Pericardium fibroblast (primary cell): ENCODE measurements at places on chromosomes 7 and 10. TPM values are rescaled to one million over a fixed set of nuclear protein-coding genes. Genes with fewer than 3 reads are reported as not detected.

Gene NOD1
- 10.0 and 11.7 TPM in 2 replicates for total RNA-seq

Gene YWHAG
- 53.2 and 54.8 TPM in 2 replicates for total RNA-seq

Gene SPDYE2B
- not detected in 2 replicates for total RNA-seq

Gene EGFR
- 27.8 and 45.6 TPM in 2 replicates for total RNA-seq

Gene COL1A2
- 7,471 and 8,614 TPM in 2 replicates for total RNA-seq

Gene ELAPOR2
- total RNA-seq: 3.0 and 11.8 TPM in 2 replicates

Gene HMX2
- total RNA-seq: not detected in 2 replicates
